ENCODE measurements at places on chromosomes 13 and 19.

DNA sequence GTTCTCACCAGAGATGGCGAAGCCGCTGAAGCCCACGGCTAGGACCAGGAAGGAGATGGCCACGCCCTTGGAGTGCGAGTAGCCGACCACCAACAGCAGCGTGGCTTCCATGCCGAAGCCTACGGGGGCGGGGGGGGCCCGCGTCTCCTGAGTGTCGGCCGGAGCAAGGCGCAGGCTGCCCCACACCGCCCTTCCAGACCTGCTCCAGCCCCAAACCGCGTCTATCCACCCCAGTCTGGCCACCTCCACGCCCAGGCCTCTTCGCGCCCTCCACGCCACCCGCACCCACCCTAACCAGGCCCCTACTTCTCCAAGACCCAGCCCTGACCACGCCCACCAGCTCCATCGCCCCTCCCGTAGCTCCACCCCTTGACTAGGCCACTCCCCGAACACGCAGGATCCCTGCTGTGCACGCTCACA lies 6.2 kb downstream of the GFY start:
- no peak for DNase-seq

DNA sequence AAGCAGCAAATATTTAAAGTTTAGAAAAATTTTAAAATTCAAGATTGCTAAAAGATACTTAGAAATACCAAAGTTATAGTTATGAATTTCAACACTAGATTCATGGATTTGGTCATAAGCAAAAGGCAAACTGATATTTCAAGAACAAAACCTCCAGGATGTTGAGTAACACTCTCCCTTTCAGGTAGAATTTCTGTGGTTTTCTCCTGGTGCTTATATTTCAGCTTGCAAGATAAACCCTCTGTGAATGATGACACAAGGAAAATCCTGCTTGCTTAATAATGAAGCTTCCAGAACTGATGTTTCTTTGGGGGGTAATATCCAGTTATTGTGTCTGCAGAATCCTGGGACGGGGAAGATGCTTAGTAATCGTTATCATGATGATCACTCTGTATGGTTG lies 320.3 kb upstream of the EDNRB start:
- DNase-seq = no peak

DNA sequence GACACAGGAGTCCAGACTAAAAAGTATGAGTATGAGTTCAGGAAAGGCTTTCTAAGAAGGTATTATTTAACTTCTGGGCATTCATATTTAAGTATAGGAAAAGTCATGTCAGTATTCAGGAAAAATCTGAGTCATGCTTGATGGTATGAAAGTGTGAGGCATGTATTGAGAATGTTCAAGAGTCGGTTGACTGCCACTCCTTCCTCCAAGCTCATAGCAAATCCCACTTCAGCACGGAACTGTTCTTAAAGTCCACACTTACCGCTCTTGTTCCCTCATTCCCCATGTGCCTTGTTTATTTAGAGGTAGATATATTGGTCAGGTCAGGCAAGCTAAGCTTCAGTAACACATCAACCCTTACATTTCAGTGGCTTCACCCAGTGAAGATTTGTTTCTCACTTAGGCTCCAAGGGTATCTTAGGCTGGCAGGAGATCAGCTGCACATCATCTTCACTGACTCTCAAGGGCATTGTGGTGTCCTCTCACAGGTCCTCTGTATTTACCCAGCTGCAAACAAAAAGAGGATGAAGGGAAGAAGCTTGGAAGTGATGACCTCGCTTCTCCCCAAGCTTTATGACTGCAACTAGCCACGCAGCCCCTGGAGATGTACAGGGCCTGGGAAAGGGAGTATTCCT lies 1189.2 kb downstream of the EFNB2 start:
- no peak for DNase-seq

- no peak for DNase-seq
These were observed 14.9 kb downstream of the TLE2 start for GRCh38 chr19:3014135-3014534.

DNA sequence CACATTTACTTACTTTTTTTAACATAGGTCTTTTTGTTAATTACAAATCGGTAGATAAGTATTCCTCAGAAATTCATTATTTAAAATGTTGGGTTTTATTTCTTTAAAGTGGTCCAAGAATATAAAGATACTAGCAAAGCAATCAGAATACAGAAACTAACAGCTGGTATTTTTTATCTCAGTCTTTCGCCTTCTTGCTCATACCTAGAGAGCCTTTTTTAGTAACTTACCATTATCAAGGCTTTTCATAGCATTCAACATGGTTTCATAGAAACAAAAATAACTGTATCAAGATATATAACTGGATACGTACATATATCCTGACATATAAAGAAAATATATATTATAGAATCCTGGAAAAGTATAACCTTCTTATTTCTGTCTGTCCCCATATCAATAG lies 227.8 kb upstream of the MIR17HG start:
- no peak for DNase-seq

DNA sequence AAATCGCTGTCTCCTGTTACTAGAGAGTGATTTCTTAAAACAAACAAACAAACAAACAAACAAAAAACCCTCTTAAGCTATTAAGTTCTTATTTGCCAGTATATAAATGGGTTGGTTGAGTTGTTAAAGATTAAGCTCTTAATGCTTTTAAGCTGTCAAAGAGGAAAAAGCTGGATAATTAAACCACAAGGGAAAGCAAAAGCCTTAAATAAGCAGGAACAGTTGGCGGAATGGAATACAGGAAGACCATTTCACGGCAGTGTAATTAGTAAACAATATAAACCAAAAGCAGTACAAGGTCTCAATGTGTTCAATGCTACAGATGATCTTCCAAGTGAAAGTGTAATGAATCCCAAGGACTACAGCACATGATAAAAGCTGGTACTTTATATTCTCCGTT lies 32.2 kb upstream of the GGACT start:
- DNase-seq = no peak

- DNase-seq = no peak
These were observed 64.2 kb downstream of the ARHGAP35 start for GRCh38 chr19:46924874-46925547.

GRCh38 chr19:18629166-18630088 lies 7.4 kb upstream of the KLHL26 start:
- no peak for DNase-seq

DNA sequence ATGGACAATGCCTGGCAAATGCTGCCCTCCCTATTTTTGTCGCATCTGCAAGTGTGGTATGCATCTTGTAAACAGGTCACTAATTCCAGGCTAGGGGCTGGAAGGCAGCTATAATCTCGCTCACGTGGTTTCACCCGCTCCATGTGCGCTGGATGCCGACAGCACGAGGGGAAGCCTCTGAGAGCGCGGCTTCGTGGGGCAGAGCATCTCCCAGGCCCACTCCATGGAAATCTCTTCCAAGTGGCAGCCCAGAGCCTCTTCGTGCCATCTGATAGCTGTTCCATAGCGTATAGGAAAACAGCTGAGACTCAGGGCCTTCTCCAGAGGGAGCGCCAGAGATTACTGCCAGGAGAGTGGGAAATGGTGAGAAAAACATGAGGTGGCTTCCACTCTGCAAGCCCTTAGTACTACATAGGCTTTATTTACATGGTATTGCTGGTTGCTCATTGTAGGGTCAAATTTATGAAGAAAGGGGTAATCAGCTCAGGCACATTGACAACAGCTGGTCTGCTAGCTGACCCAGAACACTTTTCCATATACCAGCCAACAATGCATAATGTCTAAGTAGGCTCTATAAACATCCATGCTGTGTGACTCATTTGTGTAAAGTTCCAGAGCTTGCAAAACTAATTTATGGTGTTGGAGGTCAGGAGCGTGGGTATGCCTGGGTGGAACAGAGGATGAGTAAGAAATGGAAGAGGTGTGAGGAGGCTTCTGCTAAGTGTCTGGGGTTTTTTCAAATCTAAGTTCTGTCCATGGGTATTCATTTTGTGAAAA lies 165.2 kb downstream of the SHISA2 start:
- no peak for DNase-seq

DNA sequence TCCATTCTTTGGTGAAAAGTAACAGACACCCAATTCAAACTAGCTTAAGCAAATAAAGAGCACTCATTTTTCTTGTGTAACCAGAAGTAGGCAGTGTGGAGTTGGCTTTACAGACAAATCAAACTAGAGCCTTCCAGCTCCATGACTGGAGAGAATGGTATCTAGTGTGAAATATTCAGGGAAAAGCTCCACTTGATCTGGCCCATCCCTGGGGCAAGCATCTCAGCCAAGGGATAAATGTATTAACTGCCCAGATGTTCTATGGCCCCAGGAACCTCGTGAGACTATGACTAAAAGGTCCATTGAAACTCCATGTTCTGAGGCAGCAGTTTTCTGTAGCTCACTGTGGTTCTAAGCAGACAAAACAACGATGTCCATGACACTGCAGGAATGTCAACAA lies 49.9 kb downstream of the TBC1D4 start:
- no peak for DNase-seq

GRCh38 chr19:2970201-2970835 lies 7.0 kb upstream of the TLE6 start:
- DNase-seq = no peak

DNA sequence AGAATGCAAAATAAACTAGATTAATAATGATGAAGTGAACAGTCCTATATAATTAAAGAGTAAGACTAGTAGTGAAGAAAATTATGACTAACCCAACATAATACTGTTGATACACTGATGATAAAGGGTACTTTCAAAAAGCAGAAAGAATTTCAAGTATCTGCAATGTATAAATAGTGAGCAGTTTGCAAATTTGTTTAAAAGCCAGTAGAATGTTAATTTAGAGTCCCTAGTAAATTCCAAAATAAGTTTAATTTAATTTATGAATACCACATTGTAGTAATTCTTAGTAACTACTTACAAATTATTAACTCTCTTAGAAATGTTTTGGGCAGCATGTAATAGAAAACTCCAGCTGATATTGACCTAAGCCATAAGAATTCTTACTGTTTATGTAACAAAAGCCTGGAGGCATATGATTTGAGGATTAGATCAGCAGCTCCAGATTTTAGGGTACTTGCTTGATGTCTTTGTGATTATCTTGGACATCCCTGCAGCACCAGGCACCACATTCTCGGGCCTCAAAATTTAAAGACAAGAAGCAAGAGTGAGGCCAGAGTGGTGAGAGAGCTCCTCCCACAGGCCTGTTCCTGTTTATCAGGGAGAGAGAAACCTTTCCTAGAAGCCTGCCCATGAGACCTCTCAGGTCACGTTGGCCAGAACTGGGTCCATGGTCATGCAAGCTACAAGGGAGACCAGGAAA lies 67.6 kb upstream of the TDRD3 start:
- DNase-seq = no peak

DNA sequence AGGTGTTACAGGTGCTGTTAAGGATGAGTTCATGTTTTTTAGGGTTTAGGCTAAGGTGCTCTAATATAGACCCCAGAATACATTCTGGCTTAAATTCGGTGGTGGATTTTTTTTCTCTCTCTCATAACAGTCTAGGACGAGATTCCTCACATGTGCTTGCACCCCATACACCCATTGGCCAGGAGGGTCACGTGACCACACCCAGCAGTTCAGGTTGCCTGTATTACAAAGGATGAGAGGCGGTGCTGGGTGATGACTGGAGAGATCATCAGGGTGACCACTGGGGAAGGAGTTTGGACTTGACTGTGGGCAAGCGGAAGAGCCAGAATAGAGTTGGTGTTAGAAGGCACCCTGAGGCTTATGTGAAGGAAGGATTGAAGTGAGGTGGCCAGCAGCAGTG lies 27.7 kb downstream of the PPP2R1A start:
- DNase-seq = no peak

GRCh38 chr13:112069061-112069844 lies 2.3 kb downstream of the SOX1 start:
- no peak for DNase-seq

DNA sequence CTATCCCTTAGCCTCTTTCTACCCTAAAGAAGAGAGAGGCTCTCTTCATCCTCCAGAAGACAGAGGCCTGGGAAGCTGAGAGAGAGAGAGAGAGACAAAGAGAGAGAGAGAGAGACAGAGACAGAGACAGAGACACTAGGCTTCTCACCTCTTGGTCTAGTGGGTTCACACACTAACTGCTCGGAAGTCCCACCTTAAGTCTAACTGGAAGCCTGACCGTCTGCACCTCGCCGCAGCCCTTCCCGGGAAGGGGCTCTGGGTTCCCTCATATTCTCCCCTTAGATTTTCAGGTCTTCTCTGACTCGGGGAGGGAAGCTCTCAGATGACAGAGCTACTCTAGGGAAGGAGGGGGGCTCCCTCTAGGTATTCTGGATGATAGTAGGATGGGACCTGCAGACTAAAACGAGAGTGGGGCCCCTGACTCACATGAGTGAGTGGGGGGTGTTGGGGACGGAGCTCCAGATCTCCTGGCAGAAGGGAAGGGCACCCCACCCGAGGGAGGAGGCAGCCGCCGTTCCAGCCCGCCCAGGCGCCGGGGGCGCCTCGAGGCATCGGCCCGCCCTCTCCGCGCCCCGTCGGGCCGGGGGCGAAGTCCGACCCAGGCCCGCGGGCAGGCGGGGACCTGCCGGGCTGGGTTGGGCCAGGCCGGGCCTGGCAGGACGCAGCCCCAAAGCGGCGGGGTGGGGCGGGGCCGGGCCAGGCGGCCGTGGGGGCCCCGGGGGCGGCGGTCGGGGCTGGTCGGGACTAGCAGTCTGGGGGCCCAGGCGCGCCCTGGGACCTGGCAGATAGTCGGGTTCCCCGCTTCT lies 2.0 kb upstream of the JUNB start:
- DNase-seq = no peak

Measured in activated naive CD8-positive, alpha-beta T cell treated with anti-CD3 and anti-CD28 coated beads, Interleukin-2, amount 50 U/mL, for 16 hours (primary cell).